Hippocampal formation (tissue), 2 donors: ENCODE measurements at places on chromosomes 7 and 10.
A peak's percentile ranks its signal among the peaks of the same experiment; 100 is the strongest.

DNA sequence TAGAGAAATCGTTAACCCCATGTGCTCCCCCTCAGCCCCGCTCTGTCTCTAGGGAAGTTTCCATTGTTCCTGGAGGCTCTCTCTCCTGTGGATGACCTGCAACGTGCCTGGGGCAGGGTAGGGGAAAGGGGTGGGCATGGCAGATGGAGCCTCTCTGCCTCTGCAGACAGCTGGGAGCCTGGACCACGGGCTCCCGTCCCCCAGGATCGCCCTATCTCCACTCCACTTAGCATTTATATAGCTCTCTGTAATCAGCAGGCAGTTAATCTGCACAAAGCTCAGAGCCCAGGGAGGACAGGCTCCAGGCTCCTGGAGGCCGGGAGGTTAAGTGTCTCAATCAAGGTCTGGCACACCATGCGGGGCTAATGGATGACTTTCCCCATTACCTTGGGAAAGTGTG, 369.7 kb downstream of the PLXNA4 start:
- DNase-seq = no peak

- no peak for DNase-seq
Observed at GRCh38 chr7:124009321-124009720, 23.5 kb downstream of the TMEM229A start.

GRCh38 chr10:42790835-42791234, 8.2 kb downstream of the BMS1 start:
- no peak for DNase-seq

GRCh38 chr7:1758028-1758858, 88.2 kb downstream of the ELFN1 start:
- no peak for DNase-seq

DNA sequence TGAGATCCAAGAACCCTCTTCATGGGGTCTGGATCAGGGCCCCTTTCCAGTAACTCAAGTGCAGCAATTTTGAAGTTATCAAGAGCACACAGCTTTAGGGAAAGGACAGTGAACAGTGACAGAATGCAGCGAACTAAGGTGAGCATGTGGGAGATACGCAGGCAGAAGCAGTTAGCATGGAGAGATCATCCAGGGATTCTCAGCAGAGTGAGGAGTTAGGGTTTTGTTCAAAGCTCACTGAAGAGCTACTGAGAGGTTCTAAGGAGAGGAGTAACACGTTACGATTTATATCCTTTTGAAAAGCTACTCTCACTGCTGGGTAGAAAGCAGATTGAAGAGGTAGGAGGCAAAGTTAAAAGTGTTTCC, 83.6 kb upstream of the MPP7 start:
- DNase-seq = no peak

DNA sequence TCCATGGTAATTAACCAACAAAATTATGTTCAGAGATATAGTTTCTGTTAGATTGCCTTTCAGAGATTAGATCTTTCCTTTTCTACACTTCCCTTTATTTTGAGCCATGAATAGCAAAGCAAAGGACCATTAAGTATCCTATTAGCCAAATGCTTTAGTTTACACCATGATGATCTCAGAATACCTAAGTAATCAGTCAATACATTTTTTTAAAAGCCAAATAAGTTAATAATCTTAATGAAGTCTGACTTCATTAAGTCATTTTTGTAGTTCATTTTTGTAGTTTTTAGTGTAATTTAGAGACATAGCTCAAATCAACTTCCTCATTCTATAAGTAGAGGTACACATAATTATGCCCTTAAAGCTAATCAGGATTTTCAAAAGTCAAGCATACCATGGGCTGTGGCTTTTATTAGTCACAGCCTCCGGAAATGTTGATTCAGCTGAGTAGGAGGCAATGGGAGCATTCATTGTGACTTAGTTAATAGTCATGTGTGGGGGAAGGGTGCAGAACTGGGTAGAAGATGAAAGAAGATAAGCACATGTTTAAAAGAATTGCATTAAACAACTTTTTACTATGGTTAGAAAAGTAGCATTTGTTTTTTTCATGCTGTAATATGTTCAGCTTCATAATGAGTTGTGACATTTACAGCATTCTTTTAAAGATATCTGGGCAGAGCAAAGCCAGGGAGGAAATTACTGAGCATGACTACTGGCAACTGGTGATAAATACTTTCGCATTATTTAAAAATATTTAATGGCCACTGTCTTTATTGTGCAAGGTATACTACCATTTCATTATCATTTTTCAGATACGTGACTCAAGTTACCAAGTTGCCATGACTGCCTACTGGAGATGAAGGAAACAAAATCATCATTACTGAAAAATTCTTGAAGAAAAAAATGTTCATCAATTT, 57.3 kb upstream of the CCDC71L start:
- peak; percentile 1 for DNase-seq

- no peak for DNase-seq
Observed at GRCh38 chr10:13496164-13496563, 32.6 kb downstream of the BEND7 start.

DNA sequence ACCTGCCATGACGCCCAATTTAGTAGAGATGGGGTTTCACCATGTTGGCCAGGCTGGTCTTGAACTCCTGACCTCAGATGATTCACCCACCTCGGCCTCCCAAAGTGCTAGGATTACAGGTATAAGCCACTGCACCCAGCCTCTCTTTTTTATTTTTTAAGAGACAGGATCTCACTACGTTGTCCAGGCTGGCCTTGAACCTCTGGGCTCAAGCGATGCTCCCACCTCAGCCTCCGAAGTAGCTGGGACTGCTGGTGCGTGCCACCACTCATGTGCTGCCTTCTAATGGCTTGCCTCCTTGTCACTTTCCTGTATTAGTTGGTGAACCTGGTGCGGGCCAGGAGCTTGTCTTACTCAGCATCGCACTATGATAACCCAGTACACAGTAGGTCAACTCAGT, 27.0 kb downstream of the KLRG2 start:
- DNase-seq = no peak

GRCh38 chr10:60732198-60732806, 46.0 kb upstream of the CDK1 start:
- DNase-seq = no peak

DNA sequence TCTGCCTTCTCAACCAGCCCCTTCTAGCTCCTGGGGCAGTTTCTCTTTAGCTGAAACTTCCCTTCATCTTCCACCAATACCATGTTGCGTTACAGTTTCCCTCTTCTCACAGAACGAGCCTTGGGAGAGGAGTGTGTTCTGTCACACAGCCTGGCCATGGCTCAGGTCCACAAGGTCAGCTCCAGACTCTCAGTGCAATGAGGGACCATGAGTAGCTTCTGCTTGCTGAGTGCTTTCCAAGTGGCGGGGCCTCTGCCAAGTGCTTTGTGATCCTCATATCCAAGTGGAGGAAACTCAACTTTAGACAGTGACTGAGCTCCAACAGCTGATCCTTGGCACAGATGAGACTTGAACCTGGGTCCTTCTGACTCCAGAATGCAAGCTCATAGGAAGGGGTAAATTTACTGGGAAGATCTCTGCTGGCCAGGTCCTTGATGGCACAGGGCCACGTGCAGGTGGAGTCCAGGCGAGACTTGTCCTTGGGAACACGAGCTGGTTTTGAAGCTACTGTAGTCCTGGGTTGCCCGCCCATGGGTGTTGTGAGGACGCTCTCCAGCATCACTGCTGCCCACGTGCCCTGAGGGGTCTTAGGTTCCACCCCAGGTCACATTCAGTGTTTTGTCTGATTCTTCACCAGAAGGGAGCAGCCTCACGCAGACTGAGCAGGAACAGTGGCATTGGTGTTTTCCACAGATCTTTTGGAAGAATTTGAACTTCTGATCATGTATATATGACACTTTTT, 238.0 kb downstream of the EBF3 start:
- no peak for DNase-seq

DNA sequence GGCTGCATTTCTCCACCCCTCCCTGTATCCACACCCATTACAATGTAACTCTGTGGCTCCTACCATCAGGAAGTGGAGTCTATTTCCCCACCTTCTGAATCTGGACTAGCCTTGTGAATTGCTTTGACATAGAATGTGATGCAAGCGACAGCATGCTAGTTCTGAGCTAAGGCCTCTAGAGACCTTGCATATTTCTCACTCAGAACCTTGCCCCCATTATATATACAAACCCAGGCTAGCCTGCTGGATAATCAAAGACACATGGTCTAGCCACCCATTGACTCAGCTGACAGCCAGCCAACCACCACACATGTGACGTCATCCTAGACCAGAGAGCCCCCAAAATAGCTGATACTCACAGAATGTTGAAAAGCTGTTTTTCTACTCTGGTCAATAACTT, 77.9 kb downstream of the CCDC71L start:
- no peak for DNase-seq

GRCh38 chr10:23051278-23051677, 44.1 kb upstream of the MSRB2 start:
- DNase-seq = no peak

DNA sequence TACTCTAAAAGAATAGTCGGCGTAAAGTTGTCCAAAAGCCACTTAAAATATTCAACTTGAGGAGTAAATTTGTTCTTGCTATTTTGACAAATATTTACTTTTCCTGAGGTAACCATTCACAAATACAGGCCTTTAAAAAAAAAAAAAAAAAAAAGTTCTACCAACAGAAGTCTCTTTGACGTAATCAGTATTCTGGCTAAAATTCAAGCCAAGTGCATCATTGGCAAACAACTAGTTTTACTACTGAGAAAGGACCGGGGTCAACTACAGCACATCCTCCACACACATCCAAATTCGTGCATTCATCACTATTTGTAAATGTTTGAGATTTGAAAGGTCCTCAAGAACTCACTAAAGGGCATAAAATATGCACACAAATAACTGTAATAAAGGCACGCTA, 2.0 kb downstream of the OAT start:
- no peak for DNase-seq

GRCh38 chr7:11831736-11832495, at the start of gene THSD7A:
Gene THSD7A (minus strand): TSS chr7:11832198. CDS start chr7:11831946, 252 bp downstream.
- DNase-seq = peak; percentile 50
